ENCODE measurements at places on chromosomes 1 and 21.

GRCh38 chr1:34929853-34930701, 627 bp upstream of the DLGAP3 start:
- peak overlapping the region; percentile 25 for H3K4me3 ChIP-seq
- H3K36me3 ChIP-seq: no peaks in the 10 kb centered on the region
- no peak overlapping the region for H3K27ac ChIP-seq
- H3K4me1 ChIP-seq: peaks cover 20% of the 10 kb centered on the region

GRCh38 chr21:38439426-38439825, 58.9 kb downstream of the ERG start:
- no peak overlapping the region for H3K4me3 ChIP-seq
- no peak for DNase-seq
- no peaks in the 10 kb centered on the region for H3K4me1 ChIP-seq
- H3K36me3 ChIP-seq: no peaks in the 10 kb centered on the region

DNA sequence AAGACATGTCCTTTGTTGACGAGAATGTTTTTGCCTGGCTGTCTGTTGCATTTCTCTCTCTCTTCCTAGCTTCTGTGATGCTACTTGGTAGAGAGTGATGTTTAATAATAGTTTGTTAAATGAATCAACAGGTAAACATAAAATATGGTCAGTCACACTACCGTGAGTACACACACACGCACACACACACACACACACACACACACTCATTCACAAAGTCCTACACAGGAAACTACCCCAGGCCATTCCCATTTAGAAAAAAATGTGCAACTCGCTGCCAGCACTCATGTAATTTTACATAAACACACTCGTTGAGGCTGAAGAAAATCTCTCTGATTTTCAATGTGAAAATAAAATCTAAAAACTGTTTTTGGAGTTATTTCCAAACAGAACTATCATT, 38.7 kb downstream of the RUNX1 start:
- no peak overlapping the region for H3K27ac ChIP-seq
- no peaks in the 10 kb centered on the region for H3K4me1 ChIP-seq
- no peak overlapping the region for H3K4me3 ChIP-seq
- H3K36me3 ChIP-seq: no peaks in the 10 kb centered on the region
- no peaks in the 10 kb centered on the region for H3K27me3 ChIP-seq

DNA sequence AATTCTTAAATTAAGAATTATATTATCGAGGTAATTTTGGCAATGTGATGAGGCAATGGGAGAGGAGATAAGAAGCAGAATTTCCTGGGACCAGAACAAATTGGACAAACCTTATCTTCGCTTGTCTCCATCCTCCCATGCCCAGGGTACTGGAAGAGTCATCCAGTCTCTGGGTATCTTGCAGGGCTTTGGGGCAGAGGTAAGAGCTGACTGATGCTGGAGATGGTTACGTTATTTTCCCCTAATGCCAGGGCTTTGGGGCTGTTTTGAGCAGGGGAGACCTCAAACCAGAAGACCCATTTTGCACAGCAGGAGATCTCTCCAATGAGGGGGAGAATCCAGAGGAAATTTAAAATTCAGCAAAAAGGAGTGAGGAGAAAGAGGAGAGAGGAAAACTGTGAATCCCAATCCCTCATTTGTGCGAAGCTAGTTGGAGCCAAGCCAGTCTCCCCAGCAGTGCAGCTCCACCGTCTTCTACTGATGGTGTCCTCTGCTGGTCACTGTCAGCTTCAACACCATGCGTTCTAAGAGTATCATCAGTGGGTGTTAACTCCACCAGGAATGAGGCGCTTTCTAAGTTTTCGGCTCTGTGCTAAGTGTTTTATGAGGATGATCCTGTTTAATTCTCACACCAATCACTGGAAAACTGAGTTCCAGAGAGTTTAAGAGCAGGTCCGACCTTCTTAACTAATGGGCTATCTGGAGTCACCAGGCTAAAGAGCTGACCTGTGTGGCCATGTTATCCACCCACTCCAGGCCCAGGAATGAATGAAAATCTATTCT, 86.8 kb upstream of the CD34 start:
- H3K27me3 ChIP-seq: no peaks in the 10 kb centered on the region
- no peak overlapping the region for H3K27ac ChIP-seq
- no peaks in the 10 kb centered on the region for H3K4me1 ChIP-seq
- H3K36me3 ChIP-seq: no peaks in the 10 kb centered on the region
- H3K4me3 ChIP-seq: no peak overlapping the region

DNA sequence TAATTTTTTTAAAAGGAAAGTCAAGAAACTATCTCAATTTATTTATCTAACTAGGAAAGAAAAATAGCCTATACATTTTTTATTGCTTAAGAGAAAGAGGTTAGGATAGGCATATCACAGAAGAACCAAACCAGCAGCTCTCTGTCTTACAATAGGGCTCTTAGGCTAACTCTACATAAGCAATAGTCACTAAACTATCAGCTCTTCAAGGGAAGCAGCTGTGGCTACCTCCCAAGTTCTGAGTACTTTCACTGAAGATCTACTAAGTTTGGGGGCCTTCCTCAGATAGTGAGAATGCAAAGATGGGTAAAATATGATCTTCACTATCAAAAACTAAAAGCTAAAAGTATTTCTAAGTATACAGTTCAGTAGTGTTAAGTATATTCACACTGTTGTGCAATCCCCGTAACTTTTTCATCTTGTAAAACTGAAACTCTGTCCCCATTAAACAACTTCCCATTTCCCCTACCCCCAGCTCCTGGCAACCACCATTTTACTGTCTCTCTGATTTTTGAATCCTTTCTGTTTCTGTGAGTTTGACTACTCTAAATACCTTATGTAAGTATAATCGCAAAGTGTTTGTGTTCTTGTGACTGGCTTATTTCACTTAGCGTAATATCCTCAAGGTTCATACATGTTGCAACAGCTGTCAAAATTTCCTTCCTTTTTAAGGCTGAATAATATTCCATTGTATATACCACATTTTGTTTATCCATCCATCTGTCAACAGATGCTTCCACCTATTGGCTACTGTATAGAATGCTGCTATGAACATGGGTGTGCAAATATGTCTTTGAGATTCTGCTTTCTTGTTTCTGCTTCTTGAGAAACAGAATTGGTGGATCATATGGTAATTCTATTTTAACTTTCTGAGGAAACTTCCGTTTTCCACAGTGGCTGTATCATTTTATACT, 73.3 kb downstream of the ACBD6 start:
- no peaks in the 10 kb centered on the region for H3K27me3 ChIP-seq
- H3K4me3 ChIP-seq: no peak overlapping the region
- no peak for DNase-seq
- no peaks in the 10 kb centered on the region for H3K4me1 ChIP-seq
- peaks cover 8% of the 10 kb centered on the region for H3K36me3 ChIP-seq
